NCI-H2171 (cell line): ENCODE measurements at places on chromosomes 7 and 10.

DNA sequence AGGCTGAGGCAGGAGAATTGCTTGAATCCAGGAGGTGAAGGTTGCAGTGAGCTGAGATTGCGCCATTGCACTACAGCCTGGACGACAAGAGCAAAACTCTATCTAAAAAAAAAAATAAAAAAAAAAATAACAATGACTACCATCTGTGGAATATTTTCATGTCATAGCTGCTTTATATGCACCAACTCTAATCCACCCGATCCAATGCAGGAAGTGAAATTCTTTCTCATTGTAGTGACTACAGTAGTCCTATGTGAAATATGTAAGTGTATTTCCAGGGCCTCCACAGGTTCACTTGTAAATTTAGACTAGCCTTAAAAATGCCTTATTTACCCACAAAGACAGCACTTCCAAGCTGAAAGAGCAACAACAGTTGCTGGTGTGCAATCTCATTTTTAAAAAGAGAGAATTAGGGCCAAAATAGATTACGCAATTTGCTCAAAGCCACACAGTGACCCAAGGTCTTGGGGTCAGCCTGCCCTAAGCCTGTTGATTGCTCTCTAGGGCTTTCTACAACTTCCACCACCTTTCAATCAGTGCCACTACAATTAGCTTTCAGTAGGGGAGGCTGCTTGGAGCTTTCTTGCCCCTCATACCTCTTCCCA is 25.8 kb upstream of the EGFR start:
- DNase-seq = no peak

DNA sequence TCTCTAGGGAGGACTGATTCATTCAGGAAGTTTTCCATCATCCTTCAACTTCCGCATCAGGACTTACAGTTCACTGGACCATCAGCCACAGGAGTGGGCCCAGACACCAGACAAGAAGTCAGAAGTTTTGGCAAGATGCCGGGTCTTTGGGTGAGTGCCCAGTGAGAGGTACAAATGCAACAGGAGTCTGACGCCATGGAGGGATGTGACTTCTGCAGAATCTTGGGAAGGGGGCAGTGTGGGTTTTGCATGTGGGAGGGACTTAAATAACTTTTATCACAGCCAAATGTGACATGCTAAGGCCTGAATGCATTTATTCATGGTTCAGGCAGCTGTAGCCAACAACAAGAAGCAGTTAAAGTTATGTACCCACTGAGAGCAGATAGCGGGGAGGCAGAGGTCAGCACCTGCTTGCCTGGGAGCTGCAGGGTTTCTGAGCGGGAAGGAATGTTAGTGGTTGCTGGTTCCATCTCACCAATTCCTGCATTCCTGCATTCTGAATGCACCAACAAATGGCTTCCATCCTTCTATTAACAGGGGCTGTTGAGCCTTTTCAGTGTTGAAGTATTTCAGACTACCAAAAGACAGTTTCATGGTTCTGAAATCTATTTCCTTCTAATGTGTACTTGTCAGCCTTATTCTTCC is 375.2 kb downstream of the PAXIP1 start:
- DNase-seq = no peak

DNA sequence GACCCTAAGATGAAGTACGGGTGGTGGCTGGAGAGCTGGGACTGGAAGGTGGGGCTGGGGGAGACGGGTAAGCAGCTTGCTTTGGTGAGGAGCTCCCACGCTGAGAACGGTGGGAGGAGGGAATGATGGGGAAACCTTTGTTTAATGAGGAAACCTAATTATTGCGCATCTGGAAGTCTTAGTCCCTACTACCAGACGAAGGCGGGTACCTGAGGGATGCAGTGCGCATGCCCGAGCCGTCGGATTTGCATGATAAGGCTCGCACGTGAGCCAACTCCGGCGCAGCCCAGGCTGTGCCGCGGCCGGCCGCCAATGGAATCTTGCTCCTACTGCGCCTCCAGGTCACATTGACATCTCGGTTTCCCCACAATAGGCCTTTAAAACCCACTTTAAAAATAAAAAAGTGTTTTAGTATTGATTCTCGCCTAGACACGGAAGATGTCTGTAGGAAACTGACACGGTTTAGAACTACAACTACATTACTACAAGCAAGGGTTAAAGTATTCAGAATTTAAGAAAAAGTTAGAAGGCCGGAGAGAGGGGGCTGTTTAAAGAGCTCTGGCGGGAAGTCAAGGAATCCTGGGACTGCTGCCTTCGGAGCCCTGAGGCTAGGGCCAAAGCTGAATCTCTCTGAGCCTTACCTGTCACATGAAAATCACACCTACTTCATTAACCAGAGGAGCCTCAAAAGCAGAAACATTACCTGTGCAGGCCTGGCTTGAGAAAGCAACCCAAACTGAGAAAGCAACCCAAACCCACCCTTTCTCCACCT is 12.1 kb upstream of the DLX6 start:
- no peak for DNase-seq

GRCh38 chr7:126529254-126529653 is 723.5 kb downstream of the GRM8 start:
- no peak for DNase-seq

GRCh38 chr7:44394636-44395035 is 69.2 kb upstream of the CAMK2B start:
- no peak for DNase-seq

DNA sequence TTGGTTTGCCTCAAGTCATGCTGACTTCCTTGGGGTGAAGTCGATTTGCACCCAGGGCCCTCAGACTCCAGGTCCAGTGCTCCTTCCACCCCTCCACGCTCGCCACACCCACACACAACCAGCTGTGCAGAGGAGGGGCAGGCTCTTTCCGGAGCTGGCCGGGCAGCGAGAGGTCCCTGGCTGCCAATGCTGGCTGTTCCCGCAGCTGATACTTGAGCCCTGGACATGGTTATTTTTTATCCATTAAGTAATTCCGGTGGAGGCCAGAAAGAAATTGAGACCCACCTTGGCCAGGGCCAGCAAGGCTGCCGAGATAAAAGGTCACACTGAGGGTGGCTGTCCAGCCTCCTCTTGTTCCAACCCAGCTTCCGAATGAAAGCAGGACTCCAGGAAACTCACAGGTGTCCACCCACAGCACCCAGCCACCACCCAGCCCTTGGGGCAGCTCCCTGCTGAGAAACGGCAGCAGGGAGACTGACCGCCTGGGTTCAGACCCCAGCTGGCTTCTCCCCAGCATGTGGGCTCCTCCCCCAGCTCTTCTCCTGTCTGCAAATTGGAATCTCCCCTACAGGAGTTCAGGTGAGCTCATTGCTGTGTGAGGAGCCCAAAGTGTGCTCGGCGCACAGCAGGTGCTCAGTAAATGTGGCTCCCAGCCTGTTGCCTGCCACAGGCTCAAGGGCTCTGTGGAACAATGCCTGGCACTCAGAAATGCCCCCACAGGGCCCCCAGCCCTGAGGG is 77.8 kb downstream of the PDGFA start:
- DNase-seq = no peak

DNA sequence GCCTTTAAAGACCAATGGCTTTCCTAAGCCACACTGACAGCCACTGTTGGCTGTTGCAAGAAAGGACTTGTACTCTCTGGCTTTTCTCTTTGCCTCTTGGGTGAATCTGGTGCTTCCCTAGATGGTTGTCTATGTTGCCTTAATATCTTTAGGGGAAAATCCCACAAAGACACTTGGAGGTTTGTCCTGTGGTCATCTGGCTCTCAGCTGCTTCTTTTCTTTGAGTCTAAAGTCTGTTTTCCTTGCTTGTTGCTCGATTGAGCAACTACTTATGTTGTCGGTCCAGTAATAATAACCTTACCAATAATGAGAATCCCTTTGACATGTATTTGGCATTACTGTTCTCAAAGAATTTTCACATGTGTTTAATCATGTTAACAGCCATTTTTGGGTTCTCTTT is 537.6 kb downstream of the LRMDA start:
- DNase-seq = no peak

DNA sequence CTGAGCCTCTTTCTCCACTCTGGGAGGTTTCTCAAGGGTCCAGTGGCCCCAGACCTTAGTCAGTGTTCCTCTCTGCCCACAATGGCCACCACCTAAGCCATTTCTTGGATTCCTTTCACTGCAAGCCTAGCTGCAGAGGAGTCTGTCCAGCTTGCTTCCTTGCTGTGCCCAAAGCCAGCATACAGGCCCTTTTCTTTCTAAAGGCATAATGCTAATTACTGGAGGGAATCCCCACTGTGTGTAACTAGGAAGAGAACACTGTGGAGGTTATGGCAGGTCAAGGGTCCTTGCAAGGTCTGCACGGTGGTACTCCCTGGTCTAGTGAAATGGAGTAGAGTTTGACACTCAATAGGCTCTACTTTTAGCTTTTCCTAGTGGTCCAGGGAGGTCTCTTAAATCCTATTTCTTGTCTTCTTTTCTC is 70.4 kb upstream of the CC2D2B start:
- DNase-seq = no peak

DNA sequence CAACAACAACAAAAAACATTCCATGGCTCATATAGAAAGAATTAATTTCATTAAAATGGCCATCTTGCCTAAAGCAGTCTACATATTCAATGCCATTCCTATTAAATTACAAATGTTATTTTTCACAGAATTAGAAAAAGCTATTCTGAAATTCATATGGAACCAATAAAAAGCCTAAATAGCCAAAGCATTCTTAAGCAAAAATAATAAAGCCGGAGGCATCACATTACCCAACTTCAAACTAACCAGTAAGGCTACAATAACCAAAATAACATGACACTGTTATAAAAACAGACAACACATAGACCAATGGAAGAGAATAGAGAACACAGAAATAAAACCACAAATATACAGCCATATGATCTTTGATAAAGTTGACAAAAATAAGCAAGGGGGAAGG is 330.4 kb downstream of the KIF20B start:
- no peak for DNase-seq

- DNase-seq = no peak
Observed at GRCh38 chr7:133863362-133864061, 263.6 kb upstream of the LRGUK start.

DNA sequence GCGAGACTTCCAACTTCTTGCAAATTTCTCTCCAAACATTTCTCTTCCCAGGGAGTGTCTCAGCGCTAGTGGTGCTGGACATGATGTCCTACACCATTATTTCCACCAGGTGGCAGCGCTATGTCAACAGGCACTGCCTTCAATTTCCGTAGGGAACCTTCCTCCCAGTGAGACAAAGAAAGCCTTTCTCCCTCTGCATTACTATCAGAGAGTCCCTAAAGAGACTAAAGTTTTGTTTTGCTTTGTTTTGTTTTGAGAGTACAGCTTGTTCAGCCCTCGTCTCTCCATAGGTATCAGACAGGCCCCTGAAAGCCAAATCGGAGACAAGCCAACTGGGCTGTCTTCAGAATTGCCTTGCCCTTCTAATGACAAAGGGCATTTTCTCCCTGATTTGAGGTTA is 44.2 kb upstream of the GGCT start:
- peak; percentile 61 for DNase-seq

GRCh38 chr7:33886149-33886623 is 19.2 kb upstream of the BMPER start:
- peak; percentile 8 for DNase-seq

DNA sequence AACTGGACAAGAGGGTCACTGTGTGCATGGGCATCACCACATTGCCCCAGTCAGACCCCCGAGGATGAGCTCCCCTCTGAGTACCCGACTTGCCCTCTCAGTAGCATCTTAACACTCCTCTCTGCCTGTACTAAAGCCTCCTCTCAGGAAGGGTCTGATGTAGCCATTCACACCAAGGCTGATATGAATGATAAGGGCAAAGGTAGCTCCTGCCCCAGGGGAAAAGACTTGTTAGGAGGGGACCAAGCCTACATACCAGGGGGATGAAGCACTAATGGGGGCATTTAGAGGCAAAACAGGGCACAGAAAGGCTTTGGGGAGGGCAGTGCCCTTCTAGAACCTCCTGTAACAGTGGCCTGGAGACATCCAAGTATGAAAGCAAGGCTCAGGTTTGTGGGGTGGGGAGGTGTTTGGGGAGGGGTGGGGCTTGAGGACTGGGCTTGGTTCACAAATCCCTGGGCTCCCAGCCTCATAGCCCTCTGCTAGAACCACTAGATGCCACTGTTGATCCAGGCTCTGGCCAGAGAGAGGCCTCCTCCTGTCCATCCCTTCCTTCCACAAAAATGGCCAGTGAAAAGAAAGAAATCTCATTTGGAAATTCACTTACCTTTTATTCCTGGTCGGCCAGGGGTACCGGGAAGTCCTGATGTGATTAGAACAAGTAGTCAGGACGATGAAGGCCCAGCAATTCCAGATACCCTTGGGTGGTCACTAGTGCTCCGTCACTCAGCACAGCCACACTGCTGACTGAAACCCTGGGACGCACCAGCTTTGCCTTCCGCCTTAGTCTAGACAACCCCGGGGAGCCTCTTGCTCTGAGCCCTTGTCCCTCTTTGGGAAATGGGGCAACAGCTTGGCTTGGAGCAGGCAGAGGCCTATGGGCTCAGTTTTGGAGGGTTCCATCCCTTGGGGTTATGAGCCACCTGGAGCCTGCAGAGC is 40.3 kb downstream of the COL17A1 start:
- no peak for DNase-seq

GRCh38 chr7:130242198-130243014 is 24.3 kb upstream of the CPA2 start:
- DNase-seq = no peak

DNA sequence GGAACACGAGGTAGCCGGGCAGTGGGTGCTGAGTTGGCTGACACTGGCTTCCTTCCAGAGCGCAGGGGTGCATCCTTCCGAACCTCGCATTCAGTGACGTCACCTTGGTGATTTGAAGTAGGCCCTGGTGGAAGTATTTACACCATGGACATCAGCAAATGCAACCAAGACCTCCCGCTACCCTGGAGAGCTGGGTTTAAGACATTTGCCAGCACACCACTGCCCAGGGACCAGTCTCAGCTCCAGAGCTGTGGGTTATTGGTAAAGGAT is 106.4 kb upstream of the GPR26 start:
- DNase-seq = no peak

GRCh38 chr10:11355592-11355991 is 255.9 kb downstream of the USP6NL start:
- DNase-seq = no peak

DNA sequence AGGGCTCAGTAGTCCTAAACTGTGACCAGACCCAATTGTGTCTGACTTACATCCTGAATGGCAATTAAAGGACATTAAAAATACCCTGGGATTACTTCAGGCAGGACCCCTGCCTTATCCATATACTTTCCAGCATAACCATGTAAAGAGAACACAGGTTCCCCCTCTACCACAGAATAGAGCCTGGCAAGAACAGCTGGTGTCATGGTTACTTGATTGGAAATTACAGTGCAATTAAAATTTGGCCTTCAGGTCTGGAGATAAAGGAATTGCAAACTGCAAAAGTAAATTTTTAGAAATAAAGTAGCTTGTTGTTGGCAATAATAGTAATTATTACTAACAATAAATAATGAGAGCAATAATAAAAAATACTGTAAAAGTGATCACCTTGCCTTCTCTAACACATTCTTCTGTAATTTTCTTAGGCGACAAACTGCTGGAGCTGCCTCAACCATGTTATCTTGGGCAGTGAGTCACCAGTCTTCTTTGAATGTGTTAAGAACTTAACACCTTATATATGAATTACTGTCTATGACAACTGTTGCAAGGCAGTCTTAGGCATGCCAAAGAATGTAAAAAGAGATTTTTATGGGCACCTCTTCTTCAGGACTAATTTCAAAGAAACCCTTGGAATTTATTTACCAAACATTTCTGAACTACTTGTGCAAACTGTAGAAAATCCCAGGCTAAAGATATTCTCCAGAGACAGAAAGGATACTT is 53.7 kb downstream of the HIBADH start:
- no peak for DNase-seq

GRCh38 chr10:115674496-115674895 is 581.3 kb downstream of the ATRNL1 start:
- no peak for DNase-seq
